Renal cortical epithelial cell (primary cell): ENCODE measurements at places on chromosomes 2 and 18. TPM values are rescaled to one million over a fixed set of nuclear protein-coding genes. Genes with fewer than 3 reads are reported as not detected.

The PRKAG3 gene
- total RNA-seq = not detected in 2 replicates

The GCG gene
- not detected in 2 replicates for total RNA-seq

The MAP2 gene
- total RNA-seq = 8.7 and 18.3 TPM in 2 replicates

The PXDN gene
- 243 and 291 TPM in 2 replicates for total RNA-seq

The CD8B2 gene
- not detected in 2 replicates for total RNA-seq

The CRACDL gene
- 3.0 and 6.3 TPM in 2 replicates for total RNA-seq

The AQP12A gene
- not detected in 2 replicates for total RNA-seq

The RMND5A gene
- 43.9 and 72.5 TPM in 2 replicates for total RNA-seq

DNA sequence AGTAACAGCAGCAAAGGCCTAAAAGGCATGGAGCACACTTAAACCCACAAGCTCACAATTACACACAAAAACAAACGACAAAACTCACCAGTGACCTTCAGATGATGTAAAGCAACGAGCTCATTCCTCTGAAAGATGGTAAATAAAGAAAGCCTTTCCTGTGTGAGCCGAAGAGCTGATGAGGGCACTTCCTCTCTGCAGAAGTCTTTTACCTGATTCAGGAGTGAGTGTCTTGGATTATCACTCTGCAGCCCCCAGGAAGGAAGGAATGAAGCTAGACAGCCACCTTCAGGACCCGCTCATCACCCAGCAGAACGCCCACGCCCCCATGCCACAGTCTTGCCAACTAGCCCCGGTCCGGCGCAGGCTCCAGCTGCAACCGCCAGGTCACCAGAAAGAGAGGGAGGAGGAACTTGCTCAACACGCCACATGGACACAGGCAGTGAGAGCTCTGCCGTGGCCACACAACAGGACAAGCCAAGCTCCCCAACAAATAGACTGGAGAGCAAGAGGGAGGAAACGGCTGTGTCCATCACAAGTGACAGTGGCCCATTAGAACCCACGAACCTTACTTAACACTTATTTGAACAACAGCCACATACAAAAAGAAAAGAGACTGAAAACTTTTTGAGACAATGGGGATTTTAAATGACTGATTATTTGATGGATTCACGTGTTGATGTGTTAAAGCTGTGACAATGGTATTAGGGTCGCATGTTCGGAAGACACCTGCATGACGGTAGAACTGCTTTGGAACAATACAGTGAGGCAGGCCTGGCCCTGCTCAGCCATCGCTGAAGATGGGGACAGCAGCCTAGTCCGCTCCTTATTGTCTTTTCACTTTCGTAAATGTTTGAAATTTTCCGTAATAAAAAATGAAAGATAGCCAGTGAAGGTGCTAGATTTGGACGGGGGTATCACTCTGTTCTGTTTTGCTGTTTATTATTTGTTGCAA is 127.3 kb downstream of the HDAC4 start:
- DNase-seq = no peak

DNA sequence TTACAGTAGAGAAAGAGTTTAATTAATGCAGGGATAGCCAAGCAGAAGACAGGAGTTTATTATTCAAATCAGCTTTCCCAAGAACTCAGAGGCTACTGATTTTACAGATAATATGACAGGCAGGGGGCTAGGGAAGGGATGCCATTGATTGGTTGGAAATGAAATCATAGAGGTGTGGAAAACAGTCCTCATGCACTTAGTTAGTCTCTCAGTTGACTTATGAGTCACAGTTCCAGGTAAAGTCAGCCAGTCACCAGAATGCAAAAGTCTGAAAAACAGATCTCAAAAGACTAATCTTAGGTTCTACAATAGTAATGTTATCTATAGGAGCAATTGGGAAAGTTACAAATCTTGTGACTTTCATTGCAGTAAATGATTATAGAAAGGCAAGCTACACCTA is 676.4 kb upstream of the CHAC2 start:
- DNase-seq = peak; percentile 60

DNA sequence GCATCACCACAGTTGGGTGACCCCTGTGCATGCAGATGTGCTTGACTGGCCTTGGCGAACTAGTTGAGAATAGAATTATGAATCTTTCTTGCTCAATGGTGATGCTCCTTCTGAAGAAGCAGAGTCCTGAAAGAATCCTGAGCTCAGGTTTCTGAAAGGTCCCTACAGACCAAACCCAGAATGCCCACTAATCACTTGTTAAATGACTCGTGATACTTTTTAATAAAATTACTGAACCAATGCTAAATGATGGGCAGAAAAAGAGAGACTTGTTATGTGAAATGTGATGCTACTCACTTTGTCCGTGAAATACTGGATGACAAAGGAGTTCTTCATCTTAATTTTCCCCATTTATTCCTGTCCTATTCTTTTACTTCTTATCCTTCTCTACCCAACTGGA is 263.5 kb upstream of the LRRTM1 start:
- DNase-seq = no peak

DNA sequence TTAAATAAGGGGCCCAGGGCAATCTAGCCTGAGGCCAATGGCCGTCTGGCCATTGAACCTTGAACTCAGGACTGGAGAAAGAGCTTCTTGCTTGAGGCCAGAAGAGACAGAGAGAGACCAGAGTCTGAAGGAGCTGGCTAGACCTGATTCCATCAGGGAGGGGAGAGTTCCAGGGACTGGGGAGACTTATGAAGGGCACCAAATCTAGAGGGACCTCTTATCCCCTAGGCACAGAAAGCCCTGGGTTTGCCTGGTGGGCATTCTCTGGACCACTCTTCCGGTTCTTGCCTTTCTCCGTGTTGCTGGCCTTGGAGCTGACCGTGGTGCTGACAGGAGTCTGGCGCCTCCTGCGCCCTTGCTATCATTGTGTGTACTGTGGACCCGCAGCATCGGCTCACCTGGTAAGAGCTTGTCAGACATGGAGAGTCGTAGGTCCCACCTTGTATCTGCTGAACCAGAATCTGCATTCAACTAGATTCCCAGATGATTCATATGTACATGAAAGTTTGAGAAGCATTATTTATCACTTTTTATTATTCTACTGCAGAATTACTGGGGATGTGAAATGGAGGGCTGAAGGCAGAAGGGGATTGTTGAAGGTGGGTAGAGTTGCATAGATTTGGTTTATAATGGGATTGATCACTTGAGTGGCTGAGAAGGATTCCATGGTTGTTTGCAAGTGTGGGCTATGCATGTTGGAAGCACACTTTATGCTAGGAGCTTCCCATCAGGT is 4.3 kb upstream of the TRPM8 start:
- peak; percentile 36 for DNase-seq

DNA sequence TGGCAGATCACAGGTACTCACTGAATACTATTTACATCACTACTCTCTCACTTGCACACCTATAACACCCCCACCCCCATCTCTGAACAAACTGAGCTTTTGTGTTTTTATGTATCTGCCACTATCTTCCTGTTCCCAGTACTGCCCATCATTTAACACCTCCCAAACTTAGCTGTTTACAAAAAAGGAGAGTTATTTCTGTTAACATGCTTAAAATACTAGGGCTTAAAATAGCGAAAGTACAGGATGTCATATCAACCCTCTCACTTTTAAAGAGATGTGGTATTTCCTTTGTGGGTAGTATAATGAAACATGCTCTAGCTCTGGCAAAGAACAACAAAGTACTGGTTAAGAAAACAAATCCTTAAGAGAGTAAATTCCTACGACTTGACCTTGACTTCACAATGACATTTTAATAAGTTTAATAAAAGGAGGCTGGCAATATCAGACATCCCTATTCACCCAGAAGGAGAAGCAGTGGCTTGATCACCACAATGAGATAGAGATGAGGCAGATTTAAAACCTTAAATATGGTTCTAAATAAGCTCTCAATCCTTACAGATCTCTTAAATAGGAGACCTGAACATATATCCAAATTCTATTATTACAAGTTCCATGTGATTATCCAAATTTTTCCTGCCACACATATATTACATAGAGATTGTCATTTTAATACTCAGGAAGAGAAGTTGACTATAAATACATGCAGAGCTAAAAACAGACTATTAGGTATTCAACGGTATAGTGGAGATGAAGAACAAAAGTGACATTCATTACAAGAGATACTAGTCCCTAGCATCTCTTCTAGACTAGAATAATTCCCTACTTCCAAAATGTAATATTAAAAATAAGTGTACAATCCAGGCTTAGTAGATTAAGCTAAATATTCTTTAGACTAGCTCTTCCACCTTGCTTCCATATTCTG is 36.9 kb downstream of the TRAK2 start:
- peak; percentile 66 for DNase-seq

DNA sequence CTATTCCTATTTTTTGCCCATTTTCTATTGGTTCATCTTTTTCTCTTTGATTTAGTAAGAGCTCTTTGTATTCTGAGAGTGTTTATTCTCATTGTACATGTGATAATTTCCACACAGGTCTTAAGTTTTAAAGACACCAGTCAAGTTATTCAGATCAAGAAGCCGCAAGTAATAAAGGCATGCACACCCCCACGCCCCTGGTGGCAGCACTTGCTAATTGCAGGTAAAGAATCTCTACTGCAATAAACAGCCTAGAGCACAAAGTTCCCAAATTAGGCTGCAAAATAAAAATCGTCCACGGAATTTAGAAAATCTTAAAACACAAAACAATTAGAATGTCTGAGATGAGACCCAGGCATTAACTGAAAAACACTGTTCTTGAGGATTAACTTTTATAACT is 45.2 kb downstream of the ST3GAL5 start:
- DNase-seq = no peak

- peak; percentile 52 for DNase-seq
Measured at GRCh38 chr2:67215214-67216055, 181.7 kb upstream of the ETAA1 start.

DNA sequence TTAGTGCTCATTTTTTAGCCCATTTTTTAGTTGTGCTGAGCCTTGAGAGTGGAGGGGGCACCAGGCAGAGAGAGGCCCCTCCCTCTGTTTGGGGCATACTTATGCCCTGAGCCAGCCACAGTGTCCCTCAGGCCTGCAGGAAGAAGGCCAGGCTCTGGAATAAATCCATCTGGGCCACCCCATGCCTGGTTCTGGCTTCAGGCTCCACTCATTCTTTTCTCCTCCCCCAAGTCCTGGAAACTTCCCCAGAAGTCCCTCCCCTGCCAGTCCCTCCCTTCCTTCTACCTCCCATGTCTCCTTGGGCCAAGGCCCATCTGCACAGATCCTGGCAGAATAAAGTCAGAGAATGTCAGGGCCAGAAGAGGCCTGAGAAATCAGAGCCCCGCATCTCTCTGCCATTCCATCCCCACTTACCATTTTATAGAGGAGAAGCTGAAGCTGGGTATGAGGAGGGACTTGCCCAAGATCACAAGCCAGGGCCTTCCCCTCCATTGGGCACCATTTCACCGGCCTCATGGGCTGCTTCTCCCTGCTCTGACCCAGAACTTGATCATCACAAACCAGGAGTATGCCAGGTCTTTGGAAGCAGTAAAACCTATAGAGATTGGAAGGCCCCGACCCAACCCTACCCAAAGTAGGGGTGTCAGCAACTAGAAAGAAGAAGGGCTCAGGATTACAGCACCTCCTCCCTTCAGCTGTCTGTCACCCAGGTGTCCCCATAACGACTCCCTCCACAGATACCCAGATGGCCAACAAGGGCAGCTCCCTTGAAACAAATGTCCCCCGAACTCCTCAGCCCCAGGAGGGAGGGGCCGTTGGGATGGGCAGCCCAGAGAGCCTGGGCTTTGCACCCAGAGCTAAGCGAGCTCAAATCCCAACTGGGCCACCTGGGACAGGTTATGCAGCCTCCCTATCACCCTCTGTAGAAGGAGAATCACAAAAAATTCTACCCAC is 108.4 kb downstream of the POLR1A start:
- no peak for DNase-seq

GRCh38 chr2:76678383-76679024 is 843.7 kb downstream of the LRRTM4 start:
- DNase-seq = no peak

GRCh38 chr18:39604836-39605235 is 2039.2 kb upstream of the CELF4 start:
- peak; percentile 54 for DNase-seq

DNA sequence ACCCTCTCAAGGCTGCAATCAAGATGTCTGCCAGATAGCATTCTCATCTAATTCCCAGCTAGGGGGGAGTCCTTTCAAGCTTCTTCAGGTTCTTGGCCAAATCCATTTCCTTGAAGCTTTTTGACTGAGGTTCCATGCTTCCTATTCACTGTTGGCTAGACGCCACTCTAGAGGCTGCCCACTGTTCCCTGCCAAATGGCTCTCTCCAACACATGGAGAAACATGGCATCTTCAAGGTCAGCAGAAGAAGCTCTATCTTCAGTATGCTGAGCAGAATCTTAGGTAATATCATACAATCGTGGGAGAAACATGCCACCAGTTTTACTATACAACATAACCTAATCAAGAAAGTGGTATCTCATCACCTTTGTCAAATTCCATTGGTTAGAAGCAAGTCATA is 1985.1 kb upstream of the CELF4 start:
- no peak for DNase-seq

- DNase-seq = no peak
Measured at GRCh38 chr2:63486861-63487290, 101.4 kb downstream of the WDPCP start.

DNA sequence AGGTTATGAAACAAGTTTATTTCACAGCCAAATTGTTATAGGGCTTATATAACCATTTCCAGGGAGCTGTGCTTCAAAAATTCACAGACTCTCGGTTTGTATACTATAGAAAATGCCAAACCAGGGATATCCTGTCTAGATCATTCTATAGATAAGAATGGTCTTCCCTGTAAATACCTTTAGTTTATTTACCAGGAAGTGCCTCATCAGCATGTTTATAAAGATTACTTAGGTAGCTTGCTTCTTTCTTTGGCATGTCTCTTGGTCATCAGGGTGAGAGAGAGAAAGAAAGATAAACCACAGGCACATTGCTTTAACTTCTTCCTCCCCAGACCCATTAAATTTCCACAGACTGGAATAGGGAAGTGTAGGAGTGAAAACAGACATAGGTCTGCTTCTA is 439.4 kb downstream of the SPAG16 start:
- DNase-seq = no peak

GRCh38 chr2:215191477-215191876 is 53.1 kb upstream of the ABCA12 start:
- DNase-seq = no peak

GRCh38 chr2:134229540-134229939 is 24.3 kb upstream of the MGAT5 start:
- no peak for DNase-seq

DNA sequence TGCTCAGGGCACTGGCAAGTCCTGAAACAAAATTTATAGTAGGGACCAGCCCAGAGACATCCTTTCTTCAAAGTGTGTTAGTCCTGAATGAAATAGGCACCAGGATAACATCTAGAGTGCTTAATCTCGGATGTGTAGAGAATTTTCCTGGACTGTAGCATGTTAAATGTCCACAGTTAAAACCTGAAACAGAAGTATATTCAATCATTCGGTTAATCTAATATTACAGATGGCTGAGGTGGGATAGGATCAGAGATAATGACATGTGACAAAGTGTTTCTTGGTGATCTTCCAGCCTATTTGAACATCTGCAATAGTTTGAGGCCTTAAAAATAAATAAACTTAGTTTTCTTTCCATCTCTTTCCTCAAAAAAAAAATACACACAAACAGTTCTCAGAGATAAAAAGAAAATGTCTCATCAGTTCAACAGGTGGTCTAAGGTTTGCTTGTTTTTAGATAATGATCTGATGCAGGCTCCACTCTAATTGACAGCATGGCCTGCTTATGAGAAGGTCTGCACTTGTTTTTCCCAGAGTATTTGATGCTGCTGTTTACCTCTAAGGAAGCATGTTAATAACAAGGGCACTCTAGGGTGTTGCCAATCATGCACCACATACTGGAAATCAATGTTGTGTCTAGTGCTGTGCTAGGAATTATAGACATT is 25.9 kb downstream of the CNTNAP5 start:
- DNase-seq = no peak
